ENCODE measurements at places on chromosomes 2 and 18.

- DNase-seq = peak; percentile 44
These were observed 510.5 kb upstream of the TNP1 start for GRCh38 chr2:217370391-217370790.

DNA sequence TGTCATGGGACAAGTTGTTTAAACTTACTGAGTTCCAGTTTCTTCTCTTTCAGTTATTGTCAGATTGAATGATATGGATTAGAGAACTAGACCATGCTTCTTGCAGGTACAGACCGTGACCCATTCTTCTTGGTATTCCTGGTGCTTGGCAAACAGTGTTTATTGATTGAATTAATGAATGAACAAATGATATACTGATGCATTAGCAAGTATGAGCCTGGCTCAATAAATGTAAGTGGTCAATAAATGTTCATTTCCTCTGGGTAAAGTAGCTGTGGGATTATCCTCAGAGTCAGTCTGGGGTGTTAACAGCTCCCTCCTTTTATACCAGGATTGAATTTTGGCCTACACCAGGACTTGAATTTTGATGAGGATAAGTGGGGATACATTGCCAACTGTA is 160.2 kb downstream of the ZEB2 start:
- no peak for DNase-seq

DNA sequence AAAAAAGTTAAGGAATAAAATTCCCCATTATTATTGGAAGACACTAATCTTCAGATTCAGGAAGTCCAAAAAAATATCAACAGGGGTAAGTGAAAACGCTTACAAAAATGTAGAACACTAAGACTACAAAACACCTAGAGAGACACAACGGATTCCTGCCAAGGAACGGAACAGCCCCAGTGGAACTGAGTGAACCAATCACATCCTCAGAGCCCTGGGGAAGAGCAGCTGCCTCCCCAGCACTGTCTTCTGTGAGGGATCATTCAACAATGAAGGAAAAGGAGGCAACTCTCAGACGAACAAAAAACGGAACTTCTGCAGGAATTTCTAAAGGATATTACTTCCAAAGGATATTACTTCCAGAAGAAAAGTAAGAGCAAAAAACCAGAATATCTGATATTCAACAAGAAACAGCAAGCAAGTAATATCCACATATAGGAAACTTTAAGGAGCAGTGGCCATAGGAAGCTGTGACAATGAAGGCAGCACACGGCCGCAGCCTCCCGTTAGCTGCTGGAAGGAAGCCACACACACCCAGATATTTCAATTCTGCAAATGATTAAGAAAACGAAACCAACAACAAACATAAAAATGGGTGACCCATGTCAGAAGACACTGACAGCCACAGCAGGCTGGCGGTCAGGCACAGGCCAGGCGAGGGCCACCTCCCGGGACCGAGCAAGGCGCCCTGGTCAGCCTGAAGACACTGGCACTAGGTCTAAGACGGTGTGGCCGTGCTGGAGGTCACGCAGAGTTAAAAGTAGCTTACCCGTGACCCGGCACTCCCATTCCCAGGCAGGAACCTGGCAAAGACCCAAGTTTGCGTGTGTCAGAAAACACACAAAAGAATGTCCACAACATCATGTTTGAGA is 81.8 kb downstream of the HDAC4 start:
- DNase-seq = peak; percentile 92

- DNase-seq = no peak
These were observed 434.5 kb upstream of the KLHL29 start for GRCh38 chr2:22950431-22950830.

- peak; percentile 49 for DNase-seq
These were observed 70.7 kb downstream of the CCDC93 start for GRCh38 chr2:117943013-117943672.

DNA sequence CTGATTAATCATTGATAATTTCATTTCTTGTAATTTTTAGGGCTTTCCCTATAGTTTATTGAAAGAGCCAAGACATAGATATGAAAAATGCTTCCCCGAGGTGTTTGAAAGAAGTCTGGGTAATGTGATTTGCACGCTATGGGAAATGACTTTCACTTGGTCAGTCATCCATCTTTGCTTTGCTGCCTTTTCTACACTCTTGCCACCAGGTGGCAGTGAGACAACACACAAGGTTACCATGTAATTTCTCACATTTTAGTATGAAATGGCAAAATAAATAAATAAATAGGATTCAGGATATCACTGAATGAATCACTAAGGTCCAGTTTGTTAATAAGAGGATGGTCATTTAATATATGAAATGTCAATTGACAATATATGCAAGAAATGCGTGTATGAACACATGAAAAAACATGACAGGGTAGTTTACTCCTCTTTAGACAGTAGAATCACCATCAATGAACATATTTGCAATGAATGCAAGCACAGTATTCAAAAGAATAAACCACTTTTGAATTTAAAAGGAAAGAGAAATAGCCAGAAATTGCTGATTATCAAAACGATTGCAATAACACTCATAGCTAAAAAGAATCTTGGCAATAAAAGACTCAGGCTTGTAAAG is 52.2 kb upstream of the KCNH7 start:
- peak; percentile 41 for DNase-seq
